ENCODE measurements at places on chromosomes 5 and 9.

DNA sequence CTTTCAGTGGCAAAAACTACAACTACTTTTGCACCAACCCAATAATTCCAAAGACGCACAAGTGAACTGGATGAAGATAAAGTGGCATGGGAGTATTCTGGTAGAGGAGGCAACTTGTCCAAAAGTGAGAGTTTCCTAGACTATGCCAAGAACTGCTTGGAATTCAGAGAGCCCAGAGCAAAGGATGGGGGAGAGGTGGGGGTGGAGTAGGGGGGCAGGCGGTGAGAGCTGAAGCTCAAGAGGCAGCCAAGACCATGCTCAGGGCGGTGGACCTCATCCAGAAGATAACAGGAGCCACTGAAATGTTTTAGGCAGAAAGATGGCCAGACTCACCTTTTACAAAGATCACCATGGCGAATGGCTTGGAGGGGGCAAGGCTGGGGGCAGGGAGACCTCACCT is 242.5 kb downstream of the SEC61B start:
- DNase-seq = no peak

- DNase-seq = no peak
These were observed 16.5 kb downstream of the KIAA1958 start for GRCh38 chr9:112503170-112503569.

DNA sequence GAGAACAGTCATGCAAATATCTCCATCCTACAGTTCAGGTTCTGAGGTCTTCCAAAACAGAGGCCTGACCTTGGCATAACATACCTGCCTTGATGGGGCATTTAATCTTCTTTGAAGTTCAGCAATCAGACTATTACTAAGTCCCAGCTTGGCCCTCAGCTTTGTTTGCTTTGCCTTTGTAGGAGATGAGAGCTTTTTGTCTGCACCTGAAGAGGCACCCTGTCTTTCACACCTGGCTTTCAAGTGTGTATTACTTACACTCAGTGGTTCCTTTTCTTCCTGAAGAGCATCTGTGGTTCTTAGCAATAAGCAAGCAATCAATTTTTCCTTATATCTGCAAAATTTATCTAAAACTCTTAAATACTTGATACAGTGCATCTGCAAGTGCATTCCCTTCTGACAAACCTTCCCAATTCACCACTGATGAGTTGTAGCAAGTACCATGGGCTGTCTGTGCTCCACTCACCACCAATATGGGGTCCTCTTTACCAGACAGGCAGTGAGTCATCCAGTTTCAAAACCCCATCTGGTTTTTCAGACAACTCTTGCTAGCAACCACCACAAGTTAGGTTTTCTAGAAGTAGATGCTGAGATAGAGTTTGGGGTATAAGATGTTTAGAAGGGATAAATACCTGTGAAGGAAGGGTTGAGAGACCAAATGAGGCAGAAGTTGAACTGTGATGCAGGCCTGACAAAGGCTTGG is 100.2 kb downstream of the HINT1 start:
- no peak for DNase-seq

DNA sequence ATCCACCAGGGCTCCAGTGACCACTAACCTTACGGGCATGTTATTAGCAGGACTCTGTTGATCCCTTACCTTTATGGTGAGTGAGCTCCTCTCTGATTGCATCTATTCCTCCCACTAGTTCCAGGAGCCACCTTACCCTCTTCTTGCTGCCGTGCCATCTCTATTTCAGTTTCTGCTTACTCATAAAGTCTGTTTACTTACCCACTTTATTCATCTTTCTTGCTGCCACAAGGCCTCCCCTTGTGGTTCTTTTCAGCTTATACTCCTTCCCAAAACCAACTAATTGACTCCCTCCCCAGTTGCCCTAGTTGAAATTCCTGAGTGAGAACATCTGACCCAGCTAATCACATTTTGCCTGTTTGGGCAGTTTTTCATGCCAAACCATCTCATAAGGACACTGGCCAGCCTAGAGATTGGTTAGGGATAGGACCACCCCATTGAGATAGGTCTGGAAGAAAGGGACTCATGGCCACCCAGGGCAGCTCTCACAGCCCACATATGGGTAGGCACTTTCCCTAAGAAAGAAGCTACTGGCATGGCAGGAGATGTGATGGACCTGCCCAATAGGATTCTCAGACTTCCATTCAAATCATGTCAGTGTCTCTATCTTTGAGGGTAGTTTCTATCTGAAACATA is 412.7 kb downstream of the EFNA5 start:
- DNase-seq = no peak

DNA sequence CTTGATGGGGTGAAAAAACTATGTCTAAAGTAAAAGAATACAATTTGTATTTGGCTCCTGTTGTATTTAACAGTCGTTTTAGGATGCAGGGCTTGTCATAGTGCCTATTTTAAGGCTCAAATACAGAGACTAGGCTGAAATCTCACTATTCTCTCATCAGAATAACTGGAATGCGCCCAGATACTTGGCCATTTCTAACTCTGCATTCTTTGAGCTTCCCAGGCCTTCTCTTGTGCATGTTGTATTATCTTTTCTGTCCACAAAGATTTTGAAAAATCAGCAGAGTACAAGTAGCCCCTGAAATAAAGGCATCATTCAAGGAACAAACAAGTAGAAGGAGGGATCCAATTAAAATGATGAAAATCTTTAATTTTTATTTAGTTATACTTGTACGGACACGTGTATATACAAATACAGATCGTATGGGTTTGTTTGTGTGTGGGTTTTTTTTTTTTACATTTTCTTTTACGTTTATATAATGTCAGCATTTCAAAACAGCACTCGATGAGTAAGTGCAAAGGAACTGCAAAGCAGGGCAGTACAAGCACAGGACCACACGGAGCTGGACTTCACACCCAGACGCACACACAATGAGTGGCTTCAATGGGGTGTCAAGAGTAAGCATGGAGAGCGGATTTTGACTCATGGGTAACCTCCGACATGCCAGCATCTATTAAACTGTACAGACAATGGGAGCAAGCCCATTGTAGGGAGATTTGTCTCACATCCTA is 294.0 kb downstream of the EFNA5 start:
- no peak for DNase-seq

- DNase-seq = no peak
These were observed 39.5 kb downstream of the LARP1 start for GRCh38 chr5:154794525-154795234.

All from activated T-helper 2 cell treated with anti-CD3 and anti-CD28 coated beads, Interferon-gamma antibody, Interleukin-2, Interleukin-4, amounts not matched to agents 10 μg/mL and 5 μg/mL and 100 μg/mL, durations not matched to agents 14 hours and 24 hours and 36 hours (primary cell).